NCI-H2107 (cell line): ENCODE measurements at places on chromosomes 16 and 17.

DNA sequence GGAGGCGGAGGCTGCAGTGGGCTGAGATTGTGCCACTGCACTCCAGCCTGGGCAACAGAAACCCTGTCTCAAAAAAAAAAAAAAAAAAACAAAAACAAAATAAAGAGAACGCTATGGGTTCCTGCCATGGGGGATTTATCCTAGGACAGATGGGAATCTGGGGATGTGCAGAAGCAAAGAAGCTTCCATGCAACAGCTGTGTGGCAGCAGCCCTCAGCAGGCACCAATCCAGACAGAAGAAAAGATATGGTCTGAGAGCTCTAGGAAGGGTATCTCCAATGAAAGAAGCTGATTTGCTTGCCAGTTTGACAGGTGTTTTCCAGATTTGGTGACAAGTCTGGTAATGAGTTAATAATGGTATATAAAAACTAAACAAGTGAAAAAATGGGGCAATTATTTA lies 11.6 kb downstream of the MYO19 start:
- DNase-seq: no peak

- DNase-seq: no peak
Measured at GRCh38 chr16:86635176-86635876, 57.0 kb downstream of the FOXL1 start.

GRCh38 chr17:7834957-7835813 lies 1.2 kb downstream of the KDM6B start:
- DNase-seq: peak; percentile 83

GRCh38 chr17:15392326-15392741 lies 50.9 kb upstream of the TEKT3 start:
- no peak for DNase-seq

DNA sequence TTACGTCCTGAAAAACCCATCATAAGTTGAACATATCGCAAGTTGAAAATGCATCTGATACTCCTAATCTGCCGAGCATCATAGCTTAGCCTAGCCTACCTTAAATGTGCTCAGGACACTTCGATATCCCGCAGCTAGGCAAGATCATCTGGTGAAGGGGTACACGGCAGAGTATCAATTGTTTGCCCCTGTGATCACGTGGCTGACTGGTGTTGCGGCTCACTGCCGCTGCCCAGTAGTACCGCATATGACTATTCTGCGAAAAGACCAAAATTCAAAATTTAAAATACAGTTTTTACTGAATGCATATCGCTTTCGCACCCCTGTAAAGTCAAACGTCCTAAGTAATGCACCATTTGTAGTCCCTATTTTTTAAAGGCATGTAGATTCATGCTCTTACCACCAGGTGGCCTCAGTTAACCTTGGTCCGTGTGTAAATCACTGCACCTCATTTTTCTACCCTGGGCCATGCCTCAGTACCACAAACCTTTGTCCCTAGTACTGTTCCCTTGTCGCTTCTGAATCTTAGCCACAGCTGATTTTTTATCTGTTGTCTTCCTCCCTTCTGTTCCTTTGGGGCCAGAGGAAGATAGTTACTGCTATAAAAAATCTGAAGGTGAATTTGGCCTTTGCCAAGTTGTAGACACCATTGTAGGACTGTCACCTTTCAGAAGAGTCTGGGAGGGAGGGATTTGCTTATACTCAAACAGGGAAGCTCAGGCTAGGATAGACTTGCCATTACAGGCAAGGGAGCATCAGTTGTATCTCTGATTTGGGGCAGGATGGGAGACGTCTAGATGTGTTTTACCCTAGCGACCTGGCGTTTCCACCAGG lies 34.4 kb downstream of the WWP2 start:
- no peak for DNase-seq

DNA sequence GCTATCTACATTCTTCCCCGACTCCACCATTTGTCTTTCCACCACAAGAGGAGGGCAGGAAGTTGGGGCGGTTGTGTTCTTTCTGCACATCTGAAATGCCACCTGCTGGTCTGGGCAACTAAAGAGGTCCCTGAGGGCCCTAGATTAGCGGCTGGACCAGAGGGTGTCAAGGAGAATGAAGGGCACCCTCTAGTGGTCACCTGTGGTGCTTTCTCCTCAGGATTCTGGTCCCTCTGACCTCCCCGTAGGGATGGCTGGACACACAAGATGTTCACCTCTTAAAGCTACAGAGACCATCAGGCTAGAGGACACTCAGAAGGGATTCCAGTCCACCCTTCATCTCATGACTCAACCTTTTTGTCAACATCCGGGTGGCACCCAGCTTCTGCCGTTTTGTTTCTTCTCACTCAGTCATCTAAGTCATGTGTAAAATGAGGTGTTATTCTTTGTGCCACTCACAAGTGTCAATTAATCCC lies 2.9 kb upstream of the SCIMP start:
- DNase-seq: no peak

GRCh38 chr17:77070888-77071279 lies 69.9 kb upstream of the SEC14L1 start:
- no peak for DNase-seq

GRCh38 chr17:81964081-81964849 lies 3.3 kb upstream of the NOTUM start:
- no peak for DNase-seq

GRCh38 chr17:28033972-28034714 lies 8.3 kb upstream of the NLK start:
- DNase-seq: no peak

- DNase-seq: no peak
Measured at GRCh38 chr16:5905935-5906334, 808.3 kb upstream of the EEF2KMT start.

DNA sequence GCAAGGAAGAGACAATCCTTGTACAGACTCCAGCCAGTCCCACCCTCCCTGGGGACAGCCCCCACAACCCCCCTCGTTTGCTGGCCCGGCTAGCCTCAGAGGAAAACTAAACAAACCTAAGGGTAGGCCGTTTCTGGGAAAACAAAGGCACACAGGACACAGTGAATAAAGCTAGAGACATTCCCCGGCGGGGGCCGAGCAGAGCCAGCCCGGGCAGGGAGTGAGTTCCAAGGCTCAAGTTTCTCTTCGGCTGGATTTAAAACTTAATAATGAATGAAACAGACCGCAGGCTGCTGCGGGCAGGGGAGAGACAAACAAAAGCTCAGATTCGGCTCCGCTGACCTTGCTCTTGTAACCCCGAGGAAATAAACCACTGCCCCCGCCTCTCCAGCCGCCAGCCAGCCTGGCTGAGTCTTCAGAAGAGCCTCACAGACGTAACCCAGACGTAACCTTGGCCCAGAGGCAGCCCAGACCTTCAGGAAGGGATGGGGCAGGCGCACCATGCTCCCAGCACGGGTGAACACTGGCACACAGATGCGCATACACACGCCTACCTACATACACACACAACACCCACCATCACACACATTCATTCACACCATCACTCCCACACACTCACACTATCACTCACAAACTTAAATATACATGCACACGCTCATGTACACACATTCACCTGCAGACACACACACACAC lies 216.0 kb downstream of the ZNF423 start:
- DNase-seq: no peak

DNA sequence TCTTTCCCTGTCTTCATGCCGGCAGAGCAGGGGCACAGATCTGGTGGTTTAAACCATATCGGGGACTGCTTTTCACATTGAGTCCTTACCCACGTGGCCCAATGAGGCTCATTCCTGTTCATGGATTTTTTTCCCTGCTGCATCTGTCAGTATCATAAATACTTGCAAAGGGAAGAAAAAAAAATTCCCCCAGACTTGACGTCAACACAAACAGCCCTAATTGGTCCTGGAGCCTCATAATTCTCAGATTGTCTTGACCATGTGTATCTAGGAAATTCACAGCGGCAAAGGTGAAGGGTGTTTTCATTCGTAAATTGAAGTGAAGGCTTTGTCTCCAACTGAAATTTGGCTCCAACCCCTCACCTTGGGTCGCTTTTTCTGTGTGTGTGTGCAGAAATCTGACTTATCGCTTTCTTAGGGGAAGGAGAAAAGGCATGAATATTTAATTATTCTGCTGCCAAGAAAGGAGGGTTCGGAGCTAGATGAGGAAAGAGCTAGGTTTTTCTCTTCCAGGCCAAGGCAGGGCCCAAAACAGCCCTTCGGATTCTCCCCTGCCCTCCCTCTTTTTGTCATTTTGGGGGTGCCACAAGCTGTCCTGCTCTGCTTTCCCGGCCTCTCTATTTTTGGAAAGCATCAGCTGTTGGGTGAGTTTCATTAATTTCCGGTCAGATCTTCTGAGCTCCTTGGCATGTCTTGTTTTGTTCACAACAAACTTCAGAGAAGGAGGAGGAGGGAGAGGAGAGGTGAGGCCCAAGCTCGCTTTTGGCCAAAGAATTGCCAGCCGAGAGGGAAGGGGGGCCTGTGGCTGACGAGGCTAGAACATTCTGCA lies 17.8 kb upstream of the CIBAR2 start:
- no peak for DNase-seq

GRCh38 chr17:49861150-49861884 lies 13.4 kb upstream of the TAC4 start:
- no peak for DNase-seq

- no peak for DNase-seq
Measured at GRCh38 chr16:56600398-56600999, 7.9 kb upstream of the MT2A start.

- no peak for DNase-seq
Measured at GRCh38 chr17:12522743-12523183, 142.9 kb upstream of the MYOCD start.

GRCh38 chr17:77528516-77529327 lies 388.0 kb downstream of the SEC14L1 start:
- DNase-seq: no peak

DNA sequence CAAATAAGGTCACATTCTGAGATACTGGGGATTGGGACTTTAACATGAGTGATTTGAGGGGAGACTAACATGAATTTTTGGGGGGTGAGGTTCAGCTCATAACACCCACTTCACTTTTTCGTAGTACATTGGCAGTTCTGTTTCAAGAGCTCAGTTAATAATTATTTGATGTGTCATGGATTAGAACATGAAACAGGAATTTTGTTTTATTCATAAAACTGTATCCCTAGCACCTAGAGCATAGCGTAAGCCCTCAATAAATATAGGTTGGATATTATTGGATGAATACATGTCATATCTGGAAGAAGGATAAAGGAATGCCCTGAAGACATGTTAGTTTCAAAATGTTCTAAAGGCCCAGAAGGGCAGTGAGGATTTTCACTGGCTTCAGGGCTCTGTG lies 119.8 kb downstream of the PRKCA start:
- no peak for DNase-seq

DNA sequence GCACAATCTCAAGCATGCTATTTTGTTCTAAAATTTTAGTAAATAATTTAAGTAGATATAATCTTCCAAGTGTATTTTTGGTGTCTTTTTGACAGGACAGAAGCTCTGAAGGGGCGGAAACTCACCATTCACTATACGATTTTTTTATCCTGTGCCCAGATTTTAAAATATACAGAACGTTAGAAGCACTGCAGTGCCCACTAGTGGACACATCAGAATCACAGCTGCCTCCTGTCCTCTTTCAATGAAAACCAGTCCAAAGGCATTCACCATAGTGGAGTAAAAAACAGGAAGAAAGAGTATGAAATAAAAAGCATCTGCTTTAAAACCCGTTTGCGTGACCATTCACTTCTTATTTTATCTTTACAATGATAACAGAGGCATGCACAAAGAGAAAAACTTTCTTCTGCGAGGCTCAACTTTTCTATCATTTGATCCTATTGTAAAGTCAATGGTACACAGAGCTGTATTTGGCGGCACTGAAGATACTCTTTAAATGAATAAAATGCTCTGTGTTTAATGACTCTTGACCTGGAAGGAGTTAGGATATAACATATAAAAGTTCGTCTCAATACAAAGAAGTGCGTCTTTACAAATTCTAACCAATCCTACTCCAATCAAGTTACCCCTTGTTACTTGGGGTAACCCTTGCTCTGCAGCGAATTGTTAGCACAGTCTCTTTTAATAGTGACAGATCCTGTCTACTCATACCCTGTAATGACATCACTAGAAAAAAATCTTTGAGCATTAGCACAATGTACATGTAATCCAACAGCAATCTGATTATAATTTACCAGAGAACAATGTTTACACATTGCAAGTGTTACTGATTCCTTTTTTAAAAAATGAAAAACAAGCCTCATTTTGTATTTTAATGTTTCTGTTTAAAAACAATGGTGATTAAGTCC lies 339.8 kb upstream of the PSMD7 start:
- DNase-seq: peak; percentile 14

DNA sequence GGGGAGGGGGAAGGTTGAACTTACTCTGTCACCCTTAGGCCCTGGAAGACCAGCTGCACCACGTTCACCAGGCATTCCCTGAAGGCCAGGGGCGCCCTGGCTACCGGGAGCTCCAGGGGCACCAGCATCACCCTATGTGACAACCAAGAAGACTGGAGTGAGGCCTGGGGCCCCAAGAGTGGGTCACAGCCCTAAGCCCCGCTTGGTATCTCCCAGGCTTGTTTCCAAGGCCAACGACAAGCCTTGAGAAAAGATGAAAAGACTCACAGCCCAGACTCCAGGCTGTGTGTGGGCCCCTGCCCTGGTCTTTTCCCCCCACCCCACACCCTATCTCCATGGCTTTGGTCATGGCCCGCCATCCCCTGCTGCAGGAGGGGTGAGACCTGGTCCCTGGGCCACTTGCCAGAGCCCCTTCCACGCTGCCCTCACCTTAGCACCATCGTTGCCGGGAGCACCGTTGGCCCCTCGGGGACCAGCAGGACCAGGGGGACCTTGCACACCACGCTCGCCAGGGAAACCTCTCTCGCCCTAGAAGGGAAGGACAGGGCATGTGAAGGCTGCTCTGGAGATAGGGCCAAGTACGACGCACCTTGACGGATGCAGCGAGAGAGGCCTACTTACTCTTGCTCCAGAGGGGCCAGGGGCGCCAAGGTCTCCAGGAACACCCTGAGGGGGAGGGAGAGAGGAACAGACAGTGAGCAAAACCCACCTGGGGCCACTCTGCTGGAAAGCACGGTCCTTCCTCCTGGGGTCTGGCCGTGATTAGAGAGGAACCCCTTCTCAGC lies 9.9 kb downstream of the COL1A1 start:
- DNase-seq: no peak

GRCh38 chr16:53209429-53209828 lies 154.6 kb downstream of the CHD9 start:
- DNase-seq: no peak

- no peak for DNase-seq
Measured at GRCh38 chr16:22239131-22239805, 33.2 kb downstream of the EEF2K start.

- DNase-seq: no peak
Measured at GRCh38 chr16:10868596-10869469, 8.2 kb upstream of the CIITA start.

DNA sequence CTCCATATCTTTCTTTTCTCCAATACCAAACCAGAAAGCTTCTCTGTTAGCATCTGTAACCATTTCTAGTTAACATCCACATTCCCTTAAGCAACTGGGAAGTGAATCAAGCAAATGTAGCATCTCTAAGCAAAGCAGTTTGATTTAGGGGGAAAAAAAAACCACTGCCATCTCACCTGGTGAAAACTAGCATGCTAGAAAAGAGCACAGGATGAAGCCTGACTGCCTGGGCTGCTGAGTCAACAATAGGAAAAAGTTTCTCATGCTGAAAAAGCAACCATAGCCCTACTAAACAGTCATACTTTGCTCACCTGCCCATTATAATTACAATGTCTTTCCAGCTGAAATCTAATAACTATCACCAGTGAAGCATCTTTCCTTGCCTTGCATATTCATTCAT lies 139.3 kb downstream of the ANKFN1 start:
- no peak for DNase-seq

GRCh38 chr17:8448310-8448709 lies 12.6 kb downstream of the NDEL1 start:
- no peak for DNase-seq

- DNase-seq: no peak
Measured at GRCh38 chr17:29581583-29582253, 7.7 kb downstream of the GIT1 start.
